ENCODE measurements at places on chromosomes 12 and 14.
A peak's percentile ranks its signal among the peaks of the same experiment; 100 is the strongest.

DNA sequence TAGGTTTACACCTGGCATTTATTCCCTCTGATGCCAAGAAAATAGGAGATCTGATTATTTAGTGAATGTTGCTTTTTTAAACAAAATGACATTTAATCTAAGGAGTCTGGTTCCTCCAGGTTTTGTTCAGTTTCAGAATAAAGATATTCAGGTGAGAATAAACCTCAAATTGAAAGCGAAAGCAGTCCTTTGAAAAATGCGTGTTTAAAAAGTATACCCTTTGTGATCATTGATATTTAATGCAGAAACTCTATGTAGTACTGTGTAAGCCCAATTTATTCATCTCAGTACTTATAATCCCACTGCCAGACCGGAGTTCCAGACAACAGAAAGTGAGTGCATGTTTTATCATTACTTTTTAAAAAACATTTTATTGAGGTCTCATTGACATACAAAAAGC is 210.2 kb downstream of the KCNC2 start:
- no peak for DNase-seq

DNA sequence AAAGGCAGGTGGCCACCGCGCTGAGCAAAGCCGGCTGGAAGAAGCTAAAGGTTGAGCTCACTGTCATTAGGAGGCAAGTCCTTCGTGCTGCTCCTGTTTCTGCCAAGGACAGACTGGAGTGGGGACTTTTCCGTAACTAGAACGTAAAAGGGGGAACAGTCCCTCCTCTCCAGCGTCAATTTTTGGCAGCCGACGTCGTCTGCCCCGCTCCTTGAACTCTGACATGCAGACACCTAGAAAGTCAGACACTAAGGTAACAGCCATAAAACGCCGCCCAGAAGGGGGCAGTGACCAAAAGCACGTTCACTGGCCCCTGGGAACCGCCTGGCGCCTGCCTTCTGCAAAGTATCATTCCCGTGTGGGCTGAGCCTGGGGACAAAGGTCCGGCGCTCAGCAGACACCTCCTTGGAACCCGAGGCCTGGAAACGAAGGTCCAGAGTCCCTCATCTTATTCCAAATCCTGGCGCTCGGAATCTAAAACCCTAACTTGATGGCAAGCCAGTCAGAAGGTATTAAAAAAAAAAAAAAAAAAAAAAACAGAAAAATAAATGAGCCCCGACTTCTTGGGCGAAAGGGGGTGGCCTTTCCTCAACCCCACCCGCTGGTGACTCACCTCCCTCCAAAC is 1.1 kb upstream of the LRP1 start:
- peak; percentile 61 for DNase-seq

GRCh38 chr14:91415794-91416743 is 1.6 kb downstream of the CCDC88C start:
- peak; percentile 41 for DNase-seq

- no peak for DNase-seq
Observed at GRCh38 chr12:124717318-124717717, 146.3 kb downstream of the SCARB1 start.

DNA sequence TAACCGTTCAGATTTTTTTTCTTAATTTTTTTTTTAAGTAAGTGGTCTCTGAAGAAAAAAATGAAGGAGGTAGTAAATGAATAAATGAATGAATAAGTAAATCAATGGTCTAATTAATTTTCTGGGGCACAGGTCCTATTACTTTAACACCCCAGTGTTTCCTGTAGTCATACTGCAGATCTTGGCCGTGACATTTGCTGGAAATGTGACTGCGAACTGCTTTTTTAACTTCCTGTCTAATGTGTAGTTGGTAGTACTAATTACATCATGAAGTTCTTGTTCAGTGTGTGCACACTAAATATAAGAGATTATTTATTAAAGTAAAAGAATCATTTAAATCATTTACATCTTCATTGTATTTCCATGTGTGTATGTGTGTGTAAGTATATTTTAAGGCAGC is 45.4 kb downstream of the AEBP2 start:
- no peak for DNase-seq

GRCh38 chr12:125185740-125186470 is 120.7 kb downstream of the AACS start:
- DNase-seq = no peak

DNA sequence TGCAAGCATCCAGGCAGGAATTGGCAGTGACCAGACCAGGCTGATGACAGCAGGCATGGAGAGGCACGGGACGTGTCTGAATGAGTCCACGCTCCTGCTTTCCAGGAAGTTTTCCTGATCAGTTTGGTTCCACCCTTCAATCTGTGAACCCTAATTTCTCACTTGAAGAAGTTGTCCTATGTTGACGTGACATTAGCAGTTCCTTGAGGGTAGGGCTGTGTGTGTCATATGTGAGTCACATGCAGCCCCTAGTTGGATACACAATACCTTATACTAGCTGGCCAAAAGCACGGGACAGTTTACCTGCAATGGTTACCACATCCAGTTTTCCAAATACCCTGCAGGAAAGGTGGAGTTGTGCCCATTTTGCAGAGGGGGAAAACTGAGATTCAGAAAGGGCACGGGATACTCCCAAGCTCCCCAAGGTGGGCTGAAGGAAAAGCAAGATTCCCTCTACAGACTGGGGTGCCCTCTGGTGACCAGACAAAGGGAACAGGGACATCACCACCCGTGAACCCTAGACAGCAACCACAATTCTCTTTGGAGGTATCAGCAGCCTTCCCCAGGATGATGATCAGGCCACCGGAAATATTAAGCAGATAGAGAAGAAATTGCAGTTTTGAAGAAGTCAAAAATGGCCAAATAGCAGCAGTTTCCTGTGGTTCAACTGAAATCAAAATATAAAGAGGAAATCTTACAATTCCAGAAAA is 194.5 kb downstream of the PHETA1 start:
- DNase-seq = no peak

DNA sequence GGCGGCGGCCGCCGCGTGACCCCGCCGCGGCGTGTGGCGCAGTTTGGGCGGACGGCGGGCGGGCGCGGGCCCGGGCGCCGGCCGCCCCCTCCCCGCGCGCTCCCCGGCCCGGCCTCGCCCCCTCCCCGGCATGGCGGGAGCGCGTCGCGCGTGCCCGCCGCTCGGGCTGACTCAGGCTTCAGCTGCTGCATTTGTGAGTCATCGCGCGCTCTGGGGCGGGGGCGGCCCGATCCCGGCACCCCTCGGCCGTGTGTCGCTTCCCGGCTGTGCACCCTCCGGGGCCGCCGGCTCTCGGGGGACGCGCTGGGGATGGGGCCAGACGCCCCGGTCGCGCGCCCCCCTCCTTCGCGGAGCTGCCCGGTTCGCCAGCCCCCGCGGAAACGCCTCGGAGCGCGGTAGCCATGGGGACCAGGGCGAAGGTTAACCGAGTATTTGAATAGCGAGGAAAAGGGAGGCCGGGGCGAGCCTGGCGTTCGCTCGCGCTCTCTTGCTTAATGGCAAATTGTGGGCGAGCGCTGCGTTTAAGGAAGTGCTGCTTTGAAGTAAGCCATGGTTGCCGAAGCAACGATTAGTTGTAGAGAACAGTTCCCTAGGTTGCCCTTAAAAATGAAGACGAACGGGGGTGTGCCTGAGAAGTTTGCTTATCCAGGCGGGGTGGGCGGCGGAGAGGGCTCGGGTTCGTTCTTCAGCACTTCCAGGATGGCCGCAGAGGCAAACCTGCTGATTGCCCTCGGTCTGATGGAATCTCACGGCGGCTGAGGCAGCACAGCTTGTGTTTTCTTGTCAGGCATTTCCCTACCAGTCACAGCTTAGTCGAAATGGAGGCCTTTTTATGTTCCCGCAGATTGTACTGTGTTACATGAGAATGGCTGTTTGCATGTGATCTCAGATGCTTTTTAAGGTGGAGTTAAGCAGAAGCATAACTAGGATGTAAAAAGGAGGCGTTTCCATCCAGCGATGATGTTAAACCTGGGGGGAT is 896 bp downstream of the EIF5 start:
- DNase-seq = peak; percentile 78

DNA sequence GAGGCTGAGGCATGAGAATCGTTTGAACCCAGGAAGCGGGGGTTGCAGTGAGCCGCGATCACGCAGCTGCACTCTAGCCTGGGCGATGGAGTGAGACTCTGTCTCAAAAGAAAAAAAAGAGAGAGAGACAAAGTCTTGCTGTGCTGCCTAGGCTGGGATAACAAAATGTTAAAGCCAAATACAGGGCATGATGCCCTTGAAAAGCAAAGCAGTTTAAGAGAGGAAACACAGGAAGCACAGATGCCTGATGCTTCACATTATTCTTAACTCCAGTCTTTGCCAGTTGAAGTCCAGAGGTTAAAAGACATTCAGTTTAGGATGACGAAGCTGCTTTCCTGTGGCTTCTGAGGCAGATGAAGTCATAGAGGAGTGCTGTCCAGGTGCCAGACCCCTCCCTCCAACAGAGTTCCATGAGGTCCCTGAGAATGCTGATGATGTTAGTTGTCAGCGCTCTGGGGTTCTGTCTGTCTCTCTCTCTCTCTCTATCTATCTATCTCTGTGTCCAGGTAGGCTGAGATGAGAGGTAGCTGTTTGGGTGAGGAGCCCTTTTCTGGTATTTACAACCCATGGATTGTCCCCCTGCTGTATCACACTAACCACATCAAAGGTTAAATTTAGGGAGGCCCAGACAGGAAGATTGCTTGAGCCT is 4.9 kb upstream of the MRPL52 start:
- DNase-seq = no peak

DNA sequence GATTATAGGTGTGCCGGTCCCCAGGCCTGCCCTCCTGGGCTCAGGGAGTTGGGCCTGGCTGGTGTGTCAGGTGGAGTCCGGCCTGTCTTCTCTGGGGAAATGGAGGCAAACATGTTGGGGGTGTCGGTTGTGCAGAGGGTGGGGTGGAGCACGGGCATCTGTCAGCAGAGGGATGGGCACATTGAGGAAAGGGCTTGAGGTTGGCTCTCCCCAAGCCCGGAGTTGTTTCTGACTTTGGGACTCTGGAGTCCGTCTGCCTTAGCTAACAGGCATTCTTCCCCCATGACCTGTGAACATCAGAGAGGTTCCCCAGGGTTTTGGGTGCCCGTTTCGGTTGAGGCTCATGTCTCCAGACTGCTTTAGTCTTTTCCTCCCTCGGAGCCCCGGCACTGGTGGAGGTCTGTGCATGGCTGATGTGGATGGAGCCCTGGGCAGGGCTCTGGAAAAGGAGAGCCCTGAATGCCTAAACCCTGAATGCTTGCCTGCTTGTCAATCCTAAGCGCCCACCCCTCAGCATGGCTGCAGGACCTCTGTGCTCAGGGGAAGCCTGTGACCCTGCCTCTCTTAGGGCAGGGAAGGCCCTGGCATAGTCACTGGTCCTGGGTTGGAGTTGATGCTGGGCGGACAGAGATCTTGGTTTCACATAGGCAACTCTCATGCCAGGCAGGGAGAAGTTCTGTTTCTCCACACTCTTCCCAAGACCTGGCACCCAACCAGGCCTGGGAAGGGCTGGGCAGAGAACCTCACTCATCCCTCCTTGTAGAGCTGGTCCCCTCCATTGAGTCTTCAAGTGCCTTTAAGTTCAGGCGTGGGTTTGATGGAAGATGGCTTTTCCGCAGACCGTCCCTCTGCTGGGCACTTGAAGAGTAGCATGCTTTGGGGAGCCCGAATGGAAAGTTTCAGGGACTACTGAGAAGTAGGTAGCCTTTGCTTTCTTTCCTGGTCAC is 12.9 kb downstream of the NYNRIN start:
- DNase-seq = no peak

GRCh38 chr12:11460343-11461023 is 65.1 kb upstream of the PRB2 start:
- DNase-seq = no peak

GRCh38 chr12:132672116-132672515 is 15.0 kb downstream of the POLE start:
- DNase-seq = no peak

DNA sequence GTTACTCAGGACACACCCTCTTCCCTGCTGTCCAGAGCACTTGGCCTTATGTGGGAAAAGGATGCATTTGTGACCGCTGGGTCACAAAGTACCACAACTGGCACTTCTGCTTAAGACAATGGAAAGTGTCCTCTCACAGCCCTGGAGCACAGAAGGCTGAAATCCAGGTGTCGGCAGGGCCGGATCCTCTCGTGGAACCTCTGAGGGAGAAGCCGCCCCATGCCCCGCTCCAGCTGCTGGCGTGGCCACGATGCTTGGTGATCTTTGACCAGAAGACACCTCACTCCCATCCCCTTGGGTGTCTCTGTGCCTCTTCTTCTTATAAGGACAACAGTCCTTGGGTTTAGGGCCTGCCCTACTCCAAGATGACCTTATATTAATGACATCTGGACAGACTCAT is 157.0 kb downstream of the PIWIL1 start:
- no peak for DNase-seq

- no peak for DNase-seq
Observed at GRCh38 chr12:29382251-29382650, 1.3 kb upstream of the ERGIC2 start.

GRCh38 chr12:121202407-121203355 is 7.2 kb upstream of the P2RX4 start:
- no peak for DNase-seq

DNA sequence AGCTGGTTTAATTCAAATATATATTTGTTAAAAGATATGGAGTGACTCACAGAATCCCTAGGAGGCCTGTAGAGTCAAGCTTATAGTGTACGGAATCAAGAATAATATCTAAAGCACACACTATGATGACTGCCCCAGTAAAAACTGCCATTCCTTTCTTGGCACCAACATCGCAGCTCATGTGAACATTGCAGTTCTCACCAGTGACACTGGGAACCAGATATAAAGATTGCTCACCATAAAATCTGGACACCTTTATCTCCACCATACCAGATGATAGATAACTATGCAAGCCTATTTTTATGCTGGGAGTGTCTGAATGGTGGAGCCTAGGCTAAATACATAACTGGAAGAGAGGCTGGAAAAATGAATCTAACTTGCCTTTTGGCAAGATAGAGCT is 463.9 kb upstream of the TBX3 start:
- DNase-seq = no peak

DNA sequence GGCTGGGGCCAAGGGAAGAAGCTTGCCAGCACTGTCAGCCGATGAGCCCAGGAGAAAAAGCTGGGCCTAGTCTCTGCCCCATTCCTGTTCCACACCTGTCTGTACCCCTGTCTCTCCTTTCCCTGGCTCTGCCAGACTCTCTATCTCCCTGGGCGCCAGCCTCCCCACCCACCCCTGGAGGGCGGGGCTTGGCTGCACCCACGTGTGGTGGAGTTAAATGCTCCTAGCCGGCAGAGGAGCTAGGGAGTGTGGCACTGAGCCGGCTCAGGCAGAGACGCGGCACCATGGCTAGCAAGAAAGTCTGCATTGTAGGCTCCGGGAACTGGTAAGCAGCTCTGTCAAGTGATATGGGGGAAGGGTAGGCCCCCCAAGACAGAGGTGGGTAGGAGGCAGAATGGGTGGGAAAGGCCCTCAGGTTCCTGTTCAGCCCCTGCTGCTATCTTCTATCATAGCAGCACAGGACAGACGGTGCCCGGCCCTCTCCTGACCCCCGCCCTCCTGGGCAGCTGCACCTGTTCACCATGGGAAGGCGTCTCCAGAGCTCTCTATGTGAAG is at the start of gene GPD1:
Gene GPD1, plus strand, starts transcription at position 242 of the 555 bp plus-strand sequence. Its CDS starts 43 bp downstream, at position 285.
- DNase-seq = no peak

Data from stimulated activated CD8-positive, alpha-beta memory T cell treated with anti-CD3 and anti-CD28 coated beads, Interleukin-12 subunit alpha, Interleukin-12 subunit beta, amount 100 ng/mL, for 4 hours (primary cell).